ENCODE measurements at places on chromosomes 13 and 19.

DNA sequence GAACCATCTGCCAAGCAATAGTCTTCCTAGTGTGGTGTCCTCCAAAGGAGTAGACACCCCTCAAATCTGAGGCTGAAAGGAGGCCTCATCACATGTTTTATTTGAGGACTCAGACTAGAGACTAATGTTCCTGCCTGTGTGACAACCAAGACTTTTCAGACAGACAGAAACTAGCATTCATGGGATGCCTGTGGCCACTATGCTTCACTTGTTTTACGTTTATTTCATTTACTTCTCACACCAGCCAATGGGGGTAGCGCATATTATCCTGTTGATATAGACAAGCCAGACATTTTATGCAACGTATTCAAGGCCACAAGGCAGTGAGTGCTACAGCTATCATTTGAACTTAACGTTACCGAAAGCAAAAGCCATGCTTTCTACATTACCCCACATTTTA lies 391.7 kb upstream of the HTR2A start:
- DNase-seq, result no peak

DNA sequence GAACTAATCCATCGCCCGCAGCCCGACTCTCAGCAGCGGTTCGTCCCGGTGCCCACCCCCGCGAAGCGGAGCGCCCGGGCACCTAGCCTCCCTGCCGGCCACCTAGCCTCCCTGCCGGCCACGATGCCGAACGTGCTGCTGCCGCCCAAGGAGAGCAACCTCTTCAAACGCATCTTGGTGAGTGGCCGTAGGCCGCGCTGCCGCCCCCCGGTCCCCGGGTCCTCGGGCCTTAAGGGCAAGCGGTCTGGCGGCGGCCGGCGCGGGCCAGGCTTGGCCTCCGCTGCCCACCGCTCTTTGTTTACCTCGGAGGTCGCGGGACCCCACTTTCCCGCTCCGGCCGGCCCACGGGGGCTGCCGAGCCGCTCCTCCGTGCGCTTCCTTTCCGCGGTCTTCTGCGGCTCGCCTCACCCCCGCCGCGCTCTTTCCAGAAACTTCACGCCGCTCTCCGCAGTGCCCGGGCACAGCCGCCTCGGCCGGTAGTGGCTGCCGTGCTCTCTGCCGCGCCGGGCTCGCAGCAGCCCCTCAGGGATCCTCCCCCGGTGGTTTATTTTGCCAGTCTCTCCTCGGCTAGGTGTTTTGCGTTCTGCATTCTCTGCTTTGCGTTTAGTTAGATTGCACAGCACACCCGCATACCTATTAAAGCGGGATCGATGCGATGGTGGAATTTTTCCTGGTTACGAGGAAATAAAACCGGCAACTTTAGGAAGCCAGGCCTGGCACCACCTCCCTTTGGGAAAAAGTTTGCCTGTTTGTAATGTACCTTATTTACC lies 524 bp downstream of the NAA16 start:
- DNase-seq, result peak; percentile 33

DNA sequence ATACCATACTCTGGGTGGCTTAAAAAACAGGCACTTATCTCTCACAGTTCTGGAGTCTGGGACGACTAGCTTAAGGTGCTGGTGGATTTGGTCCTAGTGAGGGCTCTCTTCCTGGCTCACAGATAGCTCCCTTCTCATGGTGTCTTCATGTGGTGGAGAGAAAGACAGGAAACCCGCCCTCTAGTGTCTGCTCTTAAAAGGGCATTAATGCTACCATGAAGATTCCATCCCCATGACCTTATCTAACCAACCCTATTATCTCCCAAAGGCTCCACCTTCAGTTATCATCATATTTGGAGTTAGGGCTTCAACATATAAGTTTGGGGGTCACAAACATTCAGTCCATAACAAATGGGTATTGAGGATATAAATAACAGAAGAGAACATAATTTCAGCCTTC lies 139.4 kb downstream of the HS6ST3 start:
- DNase-seq, result no peak

- DNase-seq, result no peak
Measured at GRCh38 chr19:10402441-10403038, 802 bp downstream of the CDC37 start.

- no peak for DNase-seq
Measured at GRCh38 chr13:38850868-38851626, 139.6 kb downstream of the STOML3 start.

DNA sequence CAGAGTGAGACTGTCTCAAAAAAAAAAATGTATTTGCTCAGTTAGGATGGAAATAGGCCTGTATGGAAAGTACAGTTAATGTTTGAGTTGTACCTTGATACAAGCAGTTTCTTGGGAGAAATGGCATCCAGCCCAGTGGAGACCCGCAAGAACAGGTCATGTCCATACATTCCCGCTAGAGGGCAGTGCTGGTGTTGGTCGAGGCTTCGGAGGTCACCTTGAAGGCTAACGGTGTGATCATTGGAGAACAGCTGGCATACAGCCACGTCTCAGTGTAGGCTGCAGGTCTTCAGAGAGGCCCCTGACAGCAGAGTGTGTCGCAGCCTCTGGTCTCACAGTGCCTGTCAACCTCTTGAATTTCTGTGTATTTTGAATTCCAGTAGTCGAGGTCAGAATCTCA lies 7.5 kb downstream of the ZNF610 start:
- DNase-seq, result peak; percentile 34

DNA sequence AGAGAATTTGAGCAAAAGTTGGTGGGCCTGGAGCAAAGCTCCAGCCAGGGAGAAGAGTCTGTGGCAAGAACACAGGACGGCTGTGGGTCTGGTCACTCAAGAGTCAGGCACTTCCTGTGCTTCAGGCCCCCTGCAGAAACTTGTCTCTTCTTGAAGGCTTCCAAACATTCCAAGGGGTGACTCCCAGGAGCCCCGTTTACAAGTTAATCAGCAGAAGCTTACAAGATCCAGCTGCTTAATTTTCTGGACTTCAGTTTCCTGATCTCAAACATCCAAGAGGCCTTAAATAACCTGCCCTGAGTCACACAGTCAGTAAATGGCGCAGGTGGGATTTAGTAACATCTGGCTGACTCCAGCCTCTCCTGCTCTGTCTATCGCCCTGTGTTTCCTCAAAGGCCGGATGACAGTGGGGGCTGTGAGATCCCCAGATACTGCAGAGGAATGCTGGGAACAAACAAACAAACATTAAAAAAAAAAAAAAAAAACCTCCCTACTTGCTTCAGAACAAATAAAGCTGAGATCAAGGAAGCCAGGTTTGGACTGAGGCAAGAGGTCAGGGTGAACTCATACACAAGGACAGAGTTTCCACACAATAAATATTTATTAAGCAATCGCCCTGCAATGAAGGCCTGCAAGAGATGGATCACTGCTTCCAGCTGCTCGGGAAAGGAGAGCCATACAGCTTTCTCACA lies 175.4 kb upstream of the RFC3 start:
- DNase-seq, result no peak

GRCh38 chr13:72290962-72291681 lies 424.1 kb upstream of the DACH1 start:
- DNase-seq, result no peak

DNA sequence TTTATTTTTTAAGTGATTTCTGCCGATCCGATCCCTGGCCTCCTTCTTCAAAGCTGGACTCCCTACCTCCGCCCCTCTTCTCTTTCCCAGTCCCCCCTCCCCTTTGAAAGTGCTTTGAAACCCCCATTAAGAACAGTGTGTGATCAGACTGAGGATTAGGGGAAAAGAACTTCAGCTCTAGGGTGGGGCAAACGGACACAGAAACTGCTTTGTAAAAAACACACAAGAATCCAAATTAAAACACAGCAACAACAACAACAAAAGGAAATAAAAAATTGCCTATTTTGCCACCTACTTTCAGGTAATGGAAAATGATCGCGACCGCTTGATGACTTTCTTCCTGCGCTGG lies 1.4 kb downstream of the SPRY2 start:
- DNase-seq, result no peak

GRCh38 chr19:49985871-49986270 lies 24.9 kb upstream of the SIGLEC11 start:
- DNase-seq, result no peak

- DNase-seq, result no peak
Measured at GRCh38 chr19:19502281-19502680, 13.1 kb downstream of the TSSK6 start.

DNA sequence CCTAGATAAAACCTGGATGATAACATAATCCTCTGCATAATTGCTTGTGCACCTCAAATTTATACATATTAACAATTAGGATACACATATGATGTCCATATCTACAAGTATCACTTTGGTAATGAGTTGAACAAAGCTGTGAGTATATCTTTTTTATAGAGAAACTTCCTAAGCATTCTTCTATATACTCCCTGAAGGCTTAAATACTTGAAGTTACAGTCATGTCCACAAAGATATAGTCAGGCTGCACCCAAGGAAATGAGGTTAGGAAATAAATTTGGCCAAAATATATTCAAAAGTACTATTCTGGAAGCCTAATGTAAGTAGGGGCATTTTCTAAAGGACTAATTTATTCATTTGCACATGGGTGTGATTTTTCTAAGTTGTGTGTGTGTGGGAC lies 761.5 kb downstream of the PCDH9 start:
- DNase-seq, result no peak

DNA sequence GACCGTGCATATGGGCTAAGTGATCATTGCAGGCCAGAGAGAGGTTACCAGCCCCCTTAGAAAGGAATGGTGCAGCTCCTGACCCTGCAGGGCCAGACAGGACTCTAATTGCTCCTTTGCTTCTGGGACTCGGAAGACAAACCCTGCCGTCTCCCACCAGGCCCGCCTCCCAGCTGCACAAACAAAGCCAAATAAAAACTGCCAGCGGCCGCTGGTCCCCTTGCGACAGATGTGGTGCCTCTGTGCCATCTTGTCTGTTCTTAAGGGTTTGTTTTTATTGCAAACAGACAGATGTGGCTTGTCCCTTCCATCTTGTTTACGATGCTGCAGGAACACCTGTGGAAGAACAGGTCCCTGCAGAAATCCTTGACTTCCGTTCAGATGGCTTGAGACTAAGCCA lies 434.4 kb upstream of the TSHZ3 start:
- no peak for DNase-seq

GRCh38 chr13:74115133-74115532 lies 19.1 kb downstream of the KLF12 start:
- DNase-seq, result no peak

GRCh38 chr13:111895896-111896821 lies 170.8 kb upstream of the SOX1 start:
- no peak for DNase-seq

GRCh38 chr13:78035500-78035899 lies 116.9 kb upstream of the EDNRB start:
- DNase-seq, result no peak

DNA sequence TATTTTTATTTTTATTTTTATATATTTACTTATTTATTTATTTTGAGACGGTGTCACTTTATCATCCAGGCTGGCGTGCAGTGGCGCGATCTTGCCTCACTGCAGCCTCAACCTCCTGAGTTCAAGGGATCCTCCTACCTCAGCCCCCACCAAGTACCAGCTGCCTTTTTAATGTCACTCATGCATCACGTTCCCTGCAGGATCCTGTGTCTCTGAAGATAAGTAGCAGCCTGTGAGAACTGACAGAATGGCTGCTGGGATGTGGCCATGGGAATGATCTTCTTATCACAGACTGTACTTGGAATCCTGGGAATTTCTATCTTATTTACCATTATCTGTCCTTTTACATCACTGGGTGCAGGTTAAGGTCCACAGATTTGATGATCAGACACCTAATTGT lies 9.2 kb upstream of the ZNF761 start:
- DNase-seq, result no peak

DNA sequence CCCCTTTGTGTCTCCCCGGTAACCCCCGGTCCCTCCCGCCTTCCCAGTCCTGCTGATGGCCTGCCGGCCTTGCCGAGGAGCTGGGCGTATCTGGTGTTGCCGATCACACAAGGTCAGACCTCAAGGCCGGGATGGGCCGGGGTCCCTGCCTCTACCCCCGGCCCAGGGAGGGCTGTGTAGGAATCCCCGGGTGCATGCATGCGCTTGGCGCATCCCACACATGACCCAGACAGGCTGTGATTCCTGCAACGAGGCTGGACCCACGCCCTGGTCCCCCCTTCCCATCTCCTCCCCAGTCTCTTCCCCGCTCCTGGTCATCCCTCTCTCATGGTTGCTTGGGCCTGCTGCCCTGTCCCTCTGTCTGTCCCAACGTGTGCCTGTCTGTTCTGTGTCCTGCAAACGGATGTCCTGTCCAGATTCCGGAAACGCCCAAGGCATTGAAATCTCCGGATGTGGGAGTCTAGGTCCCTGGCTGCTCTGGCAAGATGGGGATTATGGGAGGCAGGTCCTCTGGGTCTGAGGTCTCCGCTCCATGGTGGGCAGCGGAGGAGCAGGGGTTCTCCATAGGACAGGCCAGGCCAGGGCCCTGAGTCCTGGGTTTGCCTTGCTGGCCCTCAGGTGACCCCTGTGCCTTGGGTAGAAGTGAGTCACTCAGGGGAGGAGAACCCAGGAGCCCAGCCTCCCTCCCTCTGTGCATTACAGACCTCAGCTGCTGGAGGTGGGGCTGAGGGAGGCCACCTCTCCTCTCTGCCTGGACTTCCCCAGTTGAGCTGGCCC lies 1.6 kb downstream of the PKN1 start:
- DNase-seq, result no peak

DNA sequence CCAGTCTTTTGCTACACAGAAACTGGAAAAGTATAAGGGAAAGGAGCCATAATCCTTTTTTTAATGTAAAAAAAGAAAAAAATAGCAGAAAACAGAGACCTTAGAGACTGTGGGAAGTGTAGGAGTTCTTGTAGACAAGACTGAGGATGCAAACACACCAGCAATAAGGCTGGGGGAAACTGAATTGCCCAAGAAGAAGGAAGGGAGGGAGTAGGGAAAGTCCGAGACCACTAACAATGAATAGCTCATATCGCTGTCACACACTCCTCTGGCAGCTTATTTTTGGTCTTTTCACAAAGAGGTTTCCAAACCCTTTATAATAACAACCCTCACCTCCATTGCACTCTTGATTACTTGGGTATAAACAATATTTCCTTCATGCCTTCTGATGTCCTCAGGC lies 952.0 kb downstream of the SLITRK5 start:
- DNase-seq, result no peak

DNA sequence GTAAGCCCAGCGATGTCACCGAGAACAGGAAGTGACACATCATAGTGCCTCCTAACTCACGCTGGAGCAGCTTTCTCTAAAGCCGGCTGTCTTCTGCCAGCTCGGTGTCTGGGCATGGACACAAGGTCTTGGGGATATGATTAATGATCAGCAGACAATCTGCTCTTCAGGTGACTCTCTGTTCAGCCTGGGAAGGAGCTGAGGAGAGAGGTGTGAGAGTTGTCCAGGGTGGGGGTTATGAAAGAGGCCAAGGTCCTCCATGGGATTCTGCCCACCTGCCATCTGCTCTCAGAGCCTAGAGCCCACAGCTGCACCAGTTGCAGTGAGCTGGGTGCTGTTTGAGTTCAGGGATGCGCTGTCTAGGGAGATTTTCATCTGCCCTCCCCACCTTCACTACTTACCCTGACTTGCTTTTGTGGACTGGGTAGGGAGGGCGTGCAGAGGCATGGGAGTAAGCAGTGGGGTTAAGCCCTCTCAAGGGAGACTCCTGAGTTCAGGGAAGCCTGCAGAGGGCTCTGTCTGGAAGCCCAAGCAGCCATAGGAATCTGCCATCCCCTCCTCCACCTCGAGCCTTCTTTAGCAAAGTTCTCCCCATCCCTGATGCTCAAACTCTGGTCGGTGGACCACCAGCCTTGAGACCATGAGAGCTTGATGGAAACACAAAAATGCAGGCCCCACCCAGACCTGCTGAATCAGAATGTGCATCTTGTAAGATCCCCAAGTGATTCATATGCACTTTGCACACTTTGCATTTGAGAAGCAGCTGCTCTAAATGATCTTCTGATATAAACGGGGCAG lies 539.7 kb downstream of the RFC3 start:
- DNase-seq, result no peak

Measured in stimulated activated CD8-positive, alpha-beta memory T cell treated with anti-CD3 and anti-CD28 coated beads, Interleukin-12 subunit alpha, Interleukin-12 subunit beta, amount 100 ng/mL, for 1 hour (primary cell).